ENCODE measurements at places on chromosomes 11 and 22.

GRCh38 chr11:77512092-77512491 lies 38.2 kb upstream of the PAK1 start:
- DNase-seq, result no peak

GRCh38 chr11:117738246-117738957 lies 58.6 kb downstream of the DSCAML1 start:
- DNase-seq, result no peak

GRCh38 chr11:32434356-32435151 lies 785 bp downstream of the WT1 start:
- no peak for DNase-seq

DNA sequence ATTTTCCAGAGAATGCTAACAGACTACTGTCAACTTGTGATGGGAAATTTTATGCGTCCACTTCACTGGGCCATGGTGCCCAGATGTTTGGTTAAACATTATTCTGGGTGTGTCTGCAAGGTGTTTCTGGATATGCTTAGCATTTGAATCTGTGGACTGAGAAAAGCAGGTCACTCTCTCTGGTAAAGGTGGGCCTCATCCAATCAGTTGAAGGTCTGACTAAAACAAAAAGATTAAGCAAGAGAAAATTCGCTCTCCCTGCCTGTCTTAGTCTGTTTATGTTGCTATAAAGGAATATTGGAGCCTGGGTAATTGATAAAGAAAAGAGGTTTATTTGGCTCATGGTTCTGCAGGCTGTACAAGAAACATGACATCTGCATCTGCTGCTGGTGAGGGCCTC lies 32.1 kb upstream of the CD81 start:
- DNase-seq, result no peak

- DNase-seq, result no peak
These were observed 98.8 kb downstream of the SNX19 start for GRCh38 chr11:130817330-130817944.

DNA sequence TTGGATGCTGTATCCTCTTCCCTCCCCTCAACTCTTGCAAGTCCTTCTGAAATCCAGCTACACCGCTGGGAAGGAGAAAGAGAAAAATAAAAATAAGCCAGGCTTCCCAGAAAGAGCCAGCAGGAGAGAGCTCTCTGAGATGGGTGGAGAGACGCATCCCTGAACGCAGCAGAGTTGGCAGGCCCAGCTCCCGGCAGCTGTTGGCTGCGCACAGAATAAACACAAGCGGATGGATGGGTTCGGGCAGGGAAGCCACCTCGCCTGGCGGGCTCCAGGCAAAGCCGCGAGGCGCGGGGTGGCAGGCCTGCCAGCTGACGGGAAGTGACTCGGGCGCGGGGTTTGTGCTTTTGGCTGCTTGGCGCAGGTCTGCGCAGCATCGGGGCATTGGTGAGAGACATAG lies 537.7 kb downstream of the MIAT start:
- DNase-seq, result no peak
